Daoy (cell line): ENCODE measurements at places on chromosomes 1 and 21.

GRCh38 chr1:181111559-181111958, 23.1 kb downstream of the IER5 start:
- no peak for DNase-seq

DNA sequence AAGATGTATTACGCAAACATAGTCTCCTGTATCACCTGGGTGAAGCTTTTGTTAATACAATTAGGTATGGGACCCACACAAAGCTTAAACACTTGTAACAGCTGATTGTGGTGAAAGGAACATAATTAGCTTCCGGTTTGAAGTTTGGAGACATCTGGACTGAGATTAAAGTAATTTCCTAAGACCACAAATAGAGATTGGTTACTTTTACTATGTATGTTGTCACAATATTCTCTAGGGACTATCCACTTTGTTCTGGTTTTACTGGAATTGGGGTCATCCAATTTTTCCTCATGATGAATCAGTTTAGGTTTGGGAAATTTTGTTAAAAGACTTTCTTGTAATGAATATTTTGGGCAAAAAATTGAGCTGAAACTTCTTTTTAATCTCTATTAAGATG, 71.8 kb upstream of the SAMSN1 start:
- DNase-seq, result no peak

GRCh38 chr1:162908780-162909179, 47.8 kb upstream of the CCDC190 start:
- DNase-seq, result peak; percentile 73

- no peak for DNase-seq
Observed at GRCh38 chr1:4488018-4488417, 166.4 kb upstream of the AJAP1 start.

DNA sequence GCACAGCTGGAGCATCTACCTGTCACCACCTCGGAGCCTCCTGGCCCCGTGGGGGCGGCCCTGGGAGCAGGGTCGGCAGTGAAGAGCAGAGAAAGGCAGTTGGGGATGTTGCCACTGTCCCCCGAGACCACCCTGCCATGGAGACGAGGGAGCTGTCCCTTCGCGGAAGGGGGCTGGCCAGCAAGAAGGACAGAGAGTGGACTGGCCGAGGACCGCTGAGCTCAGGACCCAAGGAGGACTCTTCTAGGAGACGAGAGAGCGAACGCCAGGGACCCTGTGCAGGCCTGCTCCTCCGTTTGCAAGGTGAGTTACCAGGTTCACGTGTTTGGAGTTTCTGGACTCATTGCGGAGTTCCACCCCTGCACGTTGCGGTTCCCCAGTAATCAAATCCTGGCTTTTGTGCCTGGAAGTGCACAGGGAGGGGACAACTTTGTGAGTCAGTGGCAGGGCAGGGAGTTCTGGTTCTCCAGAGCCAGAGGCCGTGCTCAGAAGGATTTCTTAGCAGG, 5.6 kb upstream of the POFUT2 start:
- peak; percentile 26 for DNase-seq

DNA sequence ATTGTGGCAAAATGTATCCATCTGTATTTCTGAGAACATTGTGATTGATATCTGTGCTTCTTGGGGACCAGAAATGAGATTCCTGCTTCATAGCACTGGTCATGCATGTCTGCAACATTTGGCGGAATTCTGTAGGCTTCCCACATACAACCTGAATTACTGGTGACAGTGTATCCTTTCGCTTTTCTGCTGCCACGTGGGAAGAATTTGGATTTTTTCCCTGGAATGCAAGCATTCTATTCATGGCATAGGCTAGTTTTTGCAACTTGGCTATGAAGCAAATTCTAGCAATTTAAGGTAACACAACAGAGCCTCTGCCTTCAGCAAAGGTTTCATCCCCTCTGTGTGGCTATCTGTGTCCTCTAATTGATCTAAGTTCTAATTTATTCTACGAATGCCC, 85.9 kb downstream of the BCAR3 start:
- no peak for DNase-seq

DNA sequence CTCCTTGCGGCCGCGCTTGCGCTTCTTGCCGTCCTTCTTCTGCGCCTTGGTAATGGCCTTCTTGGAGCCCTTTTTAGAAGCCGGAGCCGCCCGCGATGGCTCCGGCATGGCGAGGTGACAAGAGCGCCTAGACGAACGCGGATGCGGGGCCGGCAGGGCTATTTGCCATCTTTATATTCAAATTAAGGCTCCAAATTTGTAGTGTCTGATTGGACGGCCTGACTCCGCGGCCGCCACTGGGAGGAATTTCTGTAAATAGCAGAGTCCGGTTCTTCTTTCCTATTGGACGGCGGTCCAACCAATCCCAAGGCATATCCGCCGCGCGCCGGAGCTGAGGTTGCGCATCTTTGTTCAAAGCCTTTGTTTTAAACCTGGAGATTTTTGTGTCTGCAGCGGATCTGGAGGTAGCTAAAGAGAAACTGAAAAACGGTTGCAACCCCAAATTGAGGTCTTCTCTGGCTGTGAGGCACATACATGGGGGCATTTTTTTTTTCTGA, 22.6 kb upstream of the RNF187 start:
- DNase-seq, result peak; percentile 80

- peak; percentile 98 for DNase-seq
Observed at GRCh38 chr1:156114101-156114918, at the start of gene LMNA. TSS of gene LMNA (plus strand) at chr1:156114711. CDS start at chr1:156114919, 208 bp downstream.

DNA sequence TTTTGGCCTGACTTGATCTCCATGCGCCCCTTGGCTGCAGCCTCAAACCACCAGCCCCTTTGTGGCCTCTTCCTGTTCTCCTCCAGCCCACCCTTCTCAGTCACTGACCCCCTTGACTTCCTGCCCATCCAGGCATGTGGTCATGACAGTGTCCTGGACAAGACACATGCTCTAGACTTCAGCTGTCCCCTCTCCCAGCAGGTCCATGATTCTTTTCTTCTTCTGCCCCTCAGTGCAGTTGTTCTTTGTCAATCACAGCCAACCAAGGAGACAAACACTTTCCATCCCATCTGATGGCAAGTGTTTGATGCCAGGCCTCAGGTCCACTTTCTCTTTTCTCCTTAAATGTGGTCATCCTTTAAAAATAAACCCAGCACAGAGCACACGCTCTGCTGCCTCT, 49.7 kb downstream of the SYT6 start:
- no peak for DNase-seq

DNA sequence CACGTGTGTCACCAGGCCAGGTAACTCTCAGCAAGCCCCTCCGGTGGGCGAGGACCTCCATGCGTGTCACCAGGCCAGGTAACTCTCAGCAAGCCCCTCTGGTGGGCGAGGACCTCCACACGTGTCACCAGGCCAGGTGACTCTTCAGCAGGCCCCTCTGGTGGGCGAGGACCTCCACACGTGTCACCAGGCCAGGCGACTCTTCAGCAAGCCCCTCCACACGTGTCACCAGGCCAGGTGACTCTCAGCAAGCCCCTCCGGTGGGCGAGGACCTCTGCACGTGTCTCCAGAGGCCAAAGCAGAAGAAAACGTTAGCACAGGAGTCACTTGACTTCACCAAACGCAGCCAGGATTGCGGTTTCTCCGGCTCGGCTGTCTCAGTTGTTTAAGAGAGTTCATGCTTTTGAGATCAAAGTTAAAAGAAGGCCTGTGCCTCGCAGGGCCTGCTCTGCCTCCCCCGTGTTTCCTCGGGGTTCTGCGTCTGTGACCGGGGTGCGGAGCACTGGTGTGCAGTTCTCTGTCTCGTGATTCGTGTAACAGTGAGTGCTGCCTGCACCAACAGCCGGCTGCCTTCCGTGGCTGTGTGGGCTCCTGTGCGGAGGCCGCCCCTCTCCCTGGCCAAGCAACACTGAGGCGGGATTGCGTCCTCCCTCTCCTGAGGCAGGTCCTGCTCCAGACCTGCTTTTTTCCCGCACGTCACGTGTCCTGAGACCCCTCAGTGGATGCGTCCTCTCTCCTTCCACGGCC, 56.6 kb downstream of the PRKCZ start:
- no peak for DNase-seq

GRCh38 chr1:8590721-8591351, 226.6 kb downstream of the RERE start:
- DNase-seq, result no peak

DNA sequence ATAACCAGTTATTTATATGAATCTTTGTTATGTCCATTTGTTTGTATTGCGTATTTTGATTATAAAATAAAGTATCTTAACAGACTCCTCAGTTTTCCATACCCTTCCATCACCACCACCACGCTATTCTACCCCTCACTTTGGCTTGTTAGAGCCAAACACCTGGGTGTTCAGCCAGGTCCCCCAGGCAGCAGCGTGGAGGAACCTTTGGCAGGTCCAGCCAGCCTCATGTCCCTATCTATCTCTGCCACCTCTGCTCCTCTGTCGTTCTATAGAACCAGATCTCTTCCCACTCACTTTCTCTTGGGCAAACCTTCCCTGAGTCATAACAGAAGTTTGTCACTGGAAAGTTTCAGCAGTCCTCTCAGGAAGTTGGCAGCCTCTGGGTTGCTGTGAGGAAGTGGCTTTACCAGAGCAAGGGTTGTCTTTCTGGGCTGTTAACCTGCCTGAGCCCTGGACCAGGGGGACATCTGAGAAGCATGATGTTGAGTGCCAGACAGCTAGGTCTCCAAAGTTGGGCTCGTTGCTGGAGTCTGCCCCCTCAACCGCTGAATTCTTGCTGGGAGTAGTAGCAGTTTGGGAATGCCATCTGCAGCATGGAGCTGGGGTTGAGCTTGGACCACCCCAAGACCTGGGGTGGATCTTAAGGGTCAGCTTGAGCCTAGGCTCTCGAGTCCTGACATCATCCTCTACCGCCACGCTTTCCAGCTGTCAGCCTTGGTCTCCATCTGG, 996 bp upstream of the SH3BGRL3 start:
- DNase-seq, result peak; percentile 81

DNA sequence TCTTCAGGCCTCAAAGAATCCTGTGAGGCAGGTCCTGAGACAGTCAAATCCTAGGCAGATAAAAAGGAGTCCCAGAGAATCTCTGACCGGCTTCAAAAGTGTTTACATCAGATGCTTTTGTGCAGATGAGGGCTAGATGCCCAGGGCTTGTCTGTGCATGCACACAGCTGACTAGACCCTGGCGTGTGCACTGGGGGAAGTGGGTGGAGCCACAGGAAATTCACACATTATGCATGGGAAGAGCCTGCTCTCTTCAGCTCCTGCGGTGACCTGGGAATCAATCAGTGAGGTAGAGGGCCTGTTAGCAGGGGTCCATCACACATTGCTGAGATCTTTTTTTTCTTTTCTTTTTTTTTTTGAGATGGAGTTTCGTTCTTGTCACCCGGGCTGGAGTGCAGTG, 36.6 kb upstream of the NHLH2 start:
- no peak for DNase-seq

DNA sequence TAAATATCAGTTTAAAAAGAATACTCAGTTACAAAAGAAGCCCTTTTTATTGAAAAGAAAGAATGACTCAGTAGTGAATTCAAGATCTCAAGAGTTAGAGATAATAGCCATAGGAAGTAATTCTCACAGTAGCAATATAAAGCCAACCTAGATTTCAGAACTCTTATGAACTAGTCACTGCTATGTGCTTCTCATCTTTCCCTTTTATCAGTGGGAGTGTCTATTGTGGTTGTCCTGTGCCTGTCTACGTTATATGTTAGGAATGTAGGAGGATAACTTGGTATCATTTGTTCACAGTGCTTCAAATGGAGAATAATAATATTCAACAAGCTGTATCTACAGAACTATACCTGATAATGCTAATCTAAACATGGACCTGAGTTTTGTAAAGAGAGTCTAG, 73.1 kb upstream of the RGS21 start:
- no peak for DNase-seq

- DNase-seq, result no peak
Observed at GRCh38 chr1:225476100-225476511, 48.3 kb upstream of the LBR start.

DNA sequence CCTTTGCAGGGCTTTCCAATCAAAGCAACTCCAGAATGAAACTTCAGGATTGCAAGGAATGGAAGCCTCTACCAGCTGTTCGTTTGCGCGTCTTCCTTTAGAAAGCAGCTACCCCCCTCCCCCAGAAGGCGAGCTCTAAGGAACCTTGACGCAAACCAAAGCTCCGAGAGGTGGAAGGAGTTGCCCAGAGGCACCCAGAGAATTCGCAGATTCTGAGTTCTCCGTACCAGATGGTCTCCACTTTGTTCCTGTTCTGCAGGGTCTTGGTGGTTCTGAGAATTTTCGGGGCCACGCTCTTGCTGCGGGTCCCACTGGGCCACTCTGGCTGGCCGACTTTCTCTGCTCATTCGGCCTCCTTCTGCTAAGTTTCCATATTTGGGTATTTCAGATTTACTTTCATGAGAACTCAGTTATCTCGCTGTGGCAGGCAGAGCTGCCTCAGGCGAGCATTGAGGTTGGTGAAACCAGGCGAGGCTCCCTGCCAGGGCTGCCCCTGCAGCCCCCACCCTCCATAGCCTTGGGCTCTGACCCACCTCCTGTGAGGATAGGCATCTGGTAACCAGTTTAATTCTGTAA, 801 bp downstream of the TRAF5 start:
- peak; percentile 32 for DNase-seq

DNA sequence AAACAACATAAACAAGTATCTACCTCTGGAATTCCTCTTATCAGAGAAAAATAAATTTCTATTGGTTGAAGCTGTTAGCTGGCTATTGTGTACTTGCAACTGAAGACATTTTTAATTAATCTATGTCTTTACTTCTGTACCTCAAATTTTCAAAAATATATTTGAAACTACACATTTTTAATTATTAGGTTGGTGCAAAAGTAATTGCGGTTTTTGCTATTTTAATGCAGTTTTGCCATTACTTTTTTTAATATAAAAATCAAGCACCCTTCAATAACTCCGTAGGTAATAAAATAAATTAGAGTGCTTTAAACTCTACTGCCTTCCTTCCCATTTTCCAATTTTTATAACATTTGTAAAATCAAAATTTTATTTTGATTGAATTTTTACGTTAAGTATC, 262.1 kb upstream of the DUSP10 start:
- no peak for DNase-seq

DNA sequence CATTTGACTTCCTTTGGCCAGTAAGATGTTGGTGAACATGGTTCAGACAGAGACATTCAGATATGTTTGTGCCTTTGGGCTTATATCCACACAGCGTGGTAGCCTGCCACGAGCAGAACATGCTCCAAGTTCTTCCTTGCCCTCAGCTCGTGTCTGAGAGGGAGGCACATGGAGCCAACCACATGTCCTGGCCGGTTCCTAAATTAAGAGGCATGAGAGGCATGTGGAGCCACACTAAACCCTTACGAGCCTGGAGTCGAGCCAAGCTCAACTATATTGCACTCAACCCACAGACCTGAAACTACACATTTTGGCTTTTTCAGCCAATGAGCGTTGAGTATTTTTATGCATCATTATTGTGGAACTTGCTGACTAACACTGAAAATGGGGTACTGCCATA, 133.7 kb upstream of the KCNK1 start:
- peak; percentile 57 for DNase-seq
